ENCODE measurements at places on chromosomes 12 and 14. TPM values are rescaled to one million over a fixed set of nuclear protein-coding genes. Genes with fewer than 3 reads are reported as not detected.

The GLIPR1L1 gene
- total RNA-seq = not detected

The P2RX2 gene
- total RNA-seq = 0.27 TPM

The CLEC1A gene
- 12.9 TPM for total RNA-seq

The PLEKHG7 gene
- not detected for total RNA-seq

The BAZ1A gene
- total RNA-seq = 26.6 TPM

The CLEC2A gene
- total RNA-seq = not detected

The DNAJC22 gene
- 0.24 TPM for total RNA-seq

GRCh38 chr14:52730709-52731111 lies 744 bp downstream of the STYX start:
- H3K36me3 ChIP-seq = no peaks in the 10 kb centered on the region
- H3K4me3 ChIP-seq = peak overlapping the region; percentile 65
- no peak for DNase-seq
- no peak overlapping the region for H3K27ac ChIP-seq
- no peaks in the 10 kb centered on the region for H3K4me1 ChIP-seq
- no peaks in the 10 kb centered on the region for H3K27me3 ChIP-seq

- H3K4me3 ChIP-seq = no peak overlapping the region
- no peaks in the 10 kb centered on the region for H3K4me1 ChIP-seq
- H3K36me3 ChIP-seq = peaks cover 3% of the 10 kb centered on the region
- no peak for DNase-seq
- H3K27ac ChIP-seq = no peak overlapping the region
- H3K27me3 ChIP-seq = no peaks in the 10 kb centered on the region
These were observed 93.9 kb downstream of the PLBD1 start for GRCh38 chr12:14473707-14474287.

DNA sequence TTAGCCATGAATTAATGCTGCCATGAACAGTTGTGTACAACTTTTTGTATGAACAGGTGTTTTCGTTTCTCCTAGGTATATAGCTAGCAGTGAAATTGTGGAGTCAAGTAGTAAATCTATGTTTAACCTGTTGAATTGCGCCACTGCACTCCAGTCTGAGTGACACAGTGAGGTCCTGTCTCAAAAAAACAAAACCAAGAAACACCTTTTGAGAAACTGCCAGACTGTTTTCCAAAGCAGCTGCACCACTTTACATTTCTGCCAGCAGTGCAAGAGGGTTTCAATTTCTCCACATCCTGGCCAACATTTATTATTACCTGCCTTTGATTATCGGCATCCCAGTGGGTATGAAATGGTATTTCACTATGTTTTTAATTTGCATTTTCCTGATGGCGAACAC lies 3.3 kb upstream of the PLEKHG3 start:
- no peak for DNase-seq
- H3K36me3 ChIP-seq = no peaks in the 10 kb centered on the region
- no peak overlapping the region for H3K27ac ChIP-seq
- H3K4me3 ChIP-seq = no peak overlapping the region

DNA sequence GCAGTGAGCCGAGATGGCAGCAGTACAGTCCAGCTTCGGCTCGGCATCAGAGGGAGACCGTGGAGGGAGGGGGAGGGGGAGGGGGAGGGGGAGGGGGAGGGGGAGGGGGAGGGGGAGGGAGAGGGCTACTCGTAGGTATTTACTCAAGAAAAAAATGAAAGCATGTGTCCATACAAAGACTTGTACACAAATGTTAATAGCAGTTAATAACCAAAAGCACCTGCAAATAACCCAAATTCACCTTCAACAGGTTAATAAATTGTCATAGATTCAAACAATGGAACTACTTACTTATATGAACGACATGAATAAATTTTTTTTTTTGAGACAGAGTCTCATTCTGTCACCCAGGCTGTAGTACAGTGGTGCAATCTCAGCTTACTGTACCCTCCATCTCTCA lies 152.4 kb downstream of the BRMS1L start:
- no peaks in the 10 kb centered on the region for H3K27me3 ChIP-seq
- DNase-seq = no peak
- H3K36me3 ChIP-seq = no peaks in the 10 kb centered on the region
- no peak overlapping the region for H3K27ac ChIP-seq
- H3K4me3 ChIP-seq = no peak overlapping the region

DNA sequence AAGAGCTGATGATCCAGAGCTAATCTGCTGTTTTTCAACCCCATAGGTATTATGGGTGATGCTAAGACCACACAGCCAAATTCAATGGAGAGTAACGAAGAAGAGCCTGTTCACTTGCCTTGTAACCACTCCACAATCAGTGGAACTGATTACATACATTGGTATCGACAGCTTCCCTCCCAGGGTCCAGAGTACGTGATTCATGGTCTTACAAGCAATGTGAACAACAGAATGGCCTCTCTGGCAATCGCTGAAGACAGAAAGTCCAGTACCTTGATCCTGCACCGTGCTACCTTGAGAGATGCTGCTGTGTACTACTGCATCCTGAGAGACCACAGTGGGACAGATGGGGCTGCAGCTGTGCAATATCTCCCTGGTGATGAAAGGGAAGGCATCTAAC lies 386.0 kb downstream of the DAD1 start:
- H3K4me1 ChIP-seq = no peaks in the 10 kb centered on the region
- H3K27me3 ChIP-seq = no peaks in the 10 kb centered on the region
- H3K27ac ChIP-seq = no peak overlapping the region

DNA sequence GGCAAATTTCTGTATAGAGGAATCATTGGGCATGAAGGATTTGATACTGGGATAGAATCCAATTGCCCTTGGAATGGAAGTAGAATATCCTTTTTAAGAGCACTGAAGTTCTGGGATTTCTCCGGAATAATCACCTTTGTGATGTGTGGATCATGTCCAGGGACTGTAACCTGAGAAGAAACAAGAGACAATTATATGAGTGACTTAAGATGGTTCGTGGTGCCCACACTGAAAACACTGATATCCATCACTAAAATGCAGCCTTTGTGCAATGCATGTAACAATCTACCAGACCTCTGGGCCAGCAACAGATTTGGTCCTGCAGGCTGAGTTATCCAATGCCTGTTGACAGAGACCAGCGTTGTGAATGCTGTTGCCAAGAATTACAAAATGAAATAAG lies 48.5 kb downstream of the MDM2 start:
- no peak overlapping the region for H3K27ac ChIP-seq
- no peak for DNase-seq
- H3K4me1 ChIP-seq = no peaks in the 10 kb centered on the region
- no peaks in the 10 kb centered on the region for H3K36me3 ChIP-seq
- no peaks in the 10 kb centered on the region for H3K27me3 ChIP-seq

DNA sequence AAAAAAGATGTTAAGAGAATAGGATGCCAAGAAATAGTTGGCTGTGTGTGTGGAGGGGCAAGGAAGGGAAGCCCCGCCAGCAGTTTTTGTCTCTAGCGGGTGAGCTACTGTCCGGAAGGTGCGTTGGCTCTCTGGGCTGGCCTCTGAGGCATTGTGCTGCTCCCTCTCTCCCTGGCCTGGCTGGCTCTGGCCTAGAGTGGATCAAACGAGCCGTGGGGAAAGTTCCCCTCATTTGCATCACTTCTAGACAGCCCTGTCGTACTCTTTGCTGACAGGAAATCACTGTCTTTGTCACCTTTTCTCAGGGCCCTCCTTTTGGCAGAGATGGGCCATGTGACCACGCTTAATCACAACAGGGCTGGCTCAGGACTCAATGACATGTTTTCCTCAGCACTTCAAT lies 236.1 kb upstream of the NPAS3 start:
- no peaks in the 10 kb centered on the region for H3K27me3 ChIP-seq
- H3K4me1 ChIP-seq = peaks cover 3% of the 10 kb centered on the region
- DNase-seq = peak; percentile 75
- H3K4me3 ChIP-seq = no peak overlapping the region
- H3K36me3 ChIP-seq = peaks cover 3% of the 10 kb centered on the region

- H3K4me1 ChIP-seq = no peaks in the 10 kb centered on the region
- H3K27me3 ChIP-seq = no peaks in the 10 kb centered on the region
These were observed 30.0 kb downstream of the SLC38A2 start for GRCh38 chr12:46342562-46343033.

- no peaks in the 10 kb centered on the region for H3K27me3 ChIP-seq
- H3K36me3 ChIP-seq = no peaks in the 10 kb centered on the region
- H3K4me1 ChIP-seq = no peaks in the 10 kb centered on the region
- no peak overlapping the region for H3K4me3 ChIP-seq
These were observed 17.6 kb downstream of the C14orf132 start for GRCh38 chr14:96056509-96057422.

DNA sequence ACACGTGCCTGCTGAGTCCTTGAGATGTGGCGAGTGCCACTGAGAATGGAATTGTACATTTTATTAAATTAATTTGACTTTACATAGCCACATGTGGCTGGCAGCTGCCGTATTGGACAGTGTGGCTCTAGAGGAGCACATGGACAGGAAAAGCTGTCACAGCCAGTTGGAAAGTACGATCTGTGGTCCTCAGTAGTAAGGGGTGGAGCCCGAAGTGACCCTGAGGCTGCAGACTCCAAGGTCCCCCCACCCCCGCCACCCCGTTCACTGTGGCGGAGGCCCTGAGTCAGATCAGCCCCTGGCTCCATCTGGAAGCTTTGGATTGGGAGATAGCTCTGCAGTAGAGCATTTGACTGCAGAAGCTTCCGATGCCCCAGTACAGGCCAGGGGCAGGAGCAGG lies 25.8 kb upstream of the BEGAIN start:
- H3K4me1 ChIP-seq = no peaks in the 10 kb centered on the region
- no peak overlapping the region for H3K27ac ChIP-seq
- no peaks in the 10 kb centered on the region for H3K36me3 ChIP-seq
- DNase-seq = no peak
- H3K4me3 ChIP-seq = no peak overlapping the region
